Stimulated activated CD8-positive, alpha-beta memory T cell treated with anti-CD3 and anti-CD28 coated beads, Interleukin-15, amount 100 ng/mL, for 24 hours (primary cell): ENCODE measurements at places on chromosomes 6 and 20.

DNA sequence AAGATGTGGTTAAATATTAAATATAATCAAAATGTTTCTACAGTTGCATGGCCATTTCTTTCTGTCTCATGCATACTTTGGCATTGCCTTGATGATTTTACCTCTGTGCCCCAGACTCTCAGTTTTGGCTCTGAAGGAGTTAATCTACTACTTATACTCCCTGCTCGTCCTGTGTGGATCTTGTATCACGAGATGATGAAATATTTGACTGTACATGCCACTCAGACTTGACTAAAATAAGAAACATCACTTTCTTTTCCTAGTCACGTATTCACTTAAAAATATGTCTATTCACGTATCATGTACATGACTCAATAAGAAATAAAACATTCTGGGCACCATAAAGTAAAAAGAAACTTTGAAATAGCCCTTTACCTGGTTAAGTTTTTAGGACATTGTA lies 397.7 kb downstream of the RFPL4B start:
- DNase-seq, result no peak

DNA sequence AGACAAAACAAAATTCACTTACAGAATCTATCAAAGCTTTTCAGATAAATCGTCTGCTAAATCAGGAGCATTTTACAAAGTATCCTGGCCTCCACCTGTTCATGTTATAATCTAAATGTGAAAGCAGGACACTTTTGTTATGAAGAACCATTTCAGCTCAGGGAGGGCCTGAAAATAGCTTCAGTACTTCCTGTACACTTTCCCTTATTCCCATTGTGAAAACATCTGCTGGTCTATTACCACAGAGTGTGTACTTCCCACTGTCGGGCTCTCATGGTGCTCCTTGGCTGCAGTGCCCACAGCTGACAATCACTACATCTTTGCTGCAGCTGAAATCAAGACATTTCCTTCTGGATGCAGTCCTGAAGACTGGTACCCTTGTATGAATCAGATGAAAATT lies 128.1 kb downstream of the OPRM1 start:
- DNase-seq, result no peak

DNA sequence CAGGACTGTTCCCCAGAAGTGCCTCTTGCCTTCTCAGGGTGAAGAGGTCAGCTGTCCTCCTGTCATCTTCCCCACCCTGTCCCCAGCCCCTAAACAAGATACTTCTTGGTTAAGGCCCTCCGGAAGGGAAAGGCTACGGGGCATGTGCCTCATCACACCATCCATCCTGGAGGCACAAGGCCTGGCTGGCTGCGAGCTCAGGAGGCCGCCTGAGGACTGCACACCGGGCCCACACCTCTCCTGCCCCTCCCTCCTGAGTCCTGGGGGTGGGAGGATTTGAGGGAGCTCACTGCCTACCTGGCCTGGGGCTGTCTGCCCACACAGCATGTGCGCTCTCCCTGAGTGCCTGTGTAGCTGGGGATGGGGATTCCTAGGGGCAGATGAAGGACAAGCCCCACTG lies 9.8 kb downstream of the PI16 start:
- DNase-seq, result no peak

DNA sequence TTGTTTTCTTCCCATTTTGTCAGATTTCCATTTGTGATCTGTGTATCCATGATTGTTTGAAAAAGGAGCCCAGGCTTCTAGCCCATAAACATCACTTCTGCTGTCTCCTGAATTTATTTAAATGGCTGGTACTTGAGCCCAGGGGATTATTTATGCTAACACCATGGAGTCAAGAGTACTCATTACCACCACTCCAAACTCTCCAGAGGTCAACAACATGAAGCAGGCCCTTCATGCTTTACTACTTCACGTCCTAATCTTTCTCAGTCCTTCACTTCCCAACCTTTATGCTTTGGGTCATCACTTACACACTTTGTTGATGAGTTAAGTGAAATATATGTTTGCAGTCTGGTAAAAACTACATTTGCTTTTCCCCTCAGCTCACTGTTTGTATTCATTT lies 247.8 kb downstream of the BMP2 start:
- DNase-seq, result no peak

GRCh38 chr6:37432590-37432915 lies 468 bp upstream of the CMTR1 start:
- DNase-seq, result no peak

DNA sequence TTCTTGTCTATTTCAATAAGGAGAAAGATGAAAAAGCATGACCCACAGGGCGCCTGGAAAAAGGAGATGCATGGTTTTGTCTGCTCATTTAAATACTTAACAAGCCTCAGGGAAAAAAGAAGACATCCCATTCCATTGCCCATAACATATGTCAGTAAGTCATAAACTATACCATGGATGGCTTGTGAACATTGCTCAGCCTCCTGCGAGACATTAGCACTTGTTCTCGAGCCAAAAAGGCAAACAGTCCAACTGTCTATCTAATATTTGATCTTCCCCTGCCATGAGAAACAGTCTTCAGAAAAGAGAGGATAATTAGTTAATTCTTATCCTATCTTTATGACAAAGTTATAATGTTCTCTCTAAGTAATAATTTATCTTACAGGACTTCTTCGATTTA lies 527.4 kb downstream of the HACE1 start:
- no peak for DNase-seq

DNA sequence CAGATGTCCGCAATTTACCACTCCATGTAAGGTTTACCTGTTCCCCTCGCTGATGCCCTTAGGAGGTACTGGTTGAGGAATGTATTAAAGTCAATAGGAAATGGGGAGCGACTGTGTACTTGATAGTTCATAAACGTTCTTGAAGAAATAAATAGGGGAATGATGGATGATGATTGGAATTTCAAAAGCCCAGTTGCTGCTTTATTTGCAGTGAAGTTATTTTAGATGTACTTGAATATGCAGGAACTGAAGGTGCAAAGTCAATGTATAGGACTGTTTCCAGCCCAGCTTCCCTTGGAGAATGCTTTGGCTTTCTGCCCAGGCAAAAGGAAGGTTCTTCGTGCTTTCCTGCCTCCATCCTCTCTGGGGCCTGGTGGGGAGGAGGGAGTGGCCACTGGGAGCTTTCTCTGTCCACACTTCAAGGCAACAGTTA lies 19.8 kb downstream of the ADGRF5 start:
- no peak for DNase-seq

GRCh38 chr20:51800060-51800871 lies 2.1 kb downstream of the SALL4 start:
- peak; percentile 50 for DNase-seq

DNA sequence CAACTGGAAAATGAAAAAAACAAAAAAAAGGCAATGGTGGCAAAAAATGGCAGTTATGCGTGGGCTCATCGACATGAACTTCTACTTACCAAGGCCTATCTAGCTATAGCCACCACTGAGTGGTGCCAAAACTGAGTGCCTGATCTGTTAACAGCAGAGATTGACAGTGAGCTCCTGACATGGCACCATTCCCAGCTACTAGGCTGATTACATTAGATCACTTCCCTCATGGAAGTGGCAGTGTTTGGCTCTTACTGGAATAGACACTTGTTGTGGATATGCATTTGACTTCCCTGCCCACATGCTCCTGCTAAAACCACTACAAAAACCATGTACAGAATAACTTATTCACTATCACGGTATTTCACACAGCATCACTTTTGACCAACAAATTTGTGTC lies 216.1 kb upstream of the SGK1 start:
- no peak for DNase-seq

DNA sequence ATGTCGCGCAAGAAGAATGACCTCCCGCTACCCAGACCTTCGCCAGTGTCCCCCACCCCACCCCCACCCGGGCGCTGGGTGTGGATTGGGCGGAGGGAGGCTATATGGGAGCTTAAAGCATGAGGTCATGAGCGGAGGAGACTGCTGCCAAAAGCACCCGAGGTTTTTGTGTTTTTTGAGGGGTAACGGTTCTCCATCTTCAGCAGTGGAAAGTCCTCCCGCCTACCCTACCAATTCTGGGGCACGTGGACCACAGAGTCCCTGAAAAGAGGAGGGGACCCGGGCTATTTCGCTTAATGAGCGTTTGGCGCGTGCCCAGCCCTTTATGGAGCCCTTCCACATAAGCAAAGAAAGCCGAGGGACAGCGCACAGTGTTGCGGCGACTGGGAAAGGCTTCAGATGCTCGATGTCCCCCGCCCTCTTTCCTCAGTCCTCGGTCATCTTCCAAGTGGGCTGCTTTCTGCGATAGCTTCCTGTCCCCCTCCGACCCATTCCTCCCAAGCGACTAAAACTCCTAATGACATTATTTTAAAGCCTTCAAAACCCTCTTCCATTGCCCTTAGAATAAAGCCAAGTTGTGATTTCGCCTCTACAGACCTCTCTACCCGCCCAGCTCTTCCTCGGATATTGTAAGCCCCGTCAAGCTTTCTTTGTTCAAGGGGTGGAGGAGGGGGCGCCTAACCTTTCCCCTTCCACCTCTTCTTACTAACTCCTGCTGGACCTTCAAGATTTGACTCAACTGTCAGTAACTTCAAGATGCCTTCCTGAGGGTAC lies 2.1 kb upstream of the TRERF1 start:
- no peak for DNase-seq

DNA sequence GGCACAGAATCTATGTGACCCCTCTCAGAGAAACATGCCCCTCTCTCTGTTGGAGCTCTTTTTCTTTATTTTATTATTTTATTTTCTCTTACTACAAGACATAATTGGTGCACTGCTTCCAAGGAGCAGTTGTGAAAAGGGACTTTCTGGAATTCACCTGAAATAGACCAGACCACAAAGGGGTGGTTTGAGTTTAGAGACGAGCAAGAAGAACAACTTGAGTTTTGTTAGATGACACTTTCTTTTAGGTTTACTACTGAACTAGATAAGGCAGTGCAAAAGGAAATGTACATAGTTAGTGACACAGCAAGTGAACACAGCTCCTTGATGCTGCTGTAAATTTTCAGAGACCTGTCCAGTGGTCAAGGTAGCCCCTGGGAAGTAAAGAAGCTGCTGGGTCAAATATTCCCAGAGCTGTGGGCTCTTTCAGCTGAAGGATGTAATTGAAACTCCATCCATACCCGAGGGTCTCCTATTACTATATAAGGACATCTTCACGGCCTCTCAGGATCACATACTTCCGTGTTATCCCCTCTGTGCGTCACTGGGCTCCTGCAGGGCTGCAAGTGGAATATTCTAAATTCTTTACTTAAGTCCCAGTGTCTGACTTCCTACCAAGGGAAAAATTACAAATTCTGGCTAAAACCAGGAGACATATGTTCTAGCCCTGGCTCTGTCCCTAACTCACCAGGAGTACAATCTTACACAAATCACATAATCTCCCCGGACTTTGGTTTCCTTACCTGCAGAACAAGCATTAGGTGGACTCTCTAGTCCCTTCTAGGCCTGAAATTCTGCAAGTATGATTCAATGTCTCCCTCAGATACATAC lies 69.1 kb upstream of the ADTRP start:
- DNase-seq, result no peak

GRCh38 chr6:158892266-158892665 lies 73.1 kb upstream of the EZR start:
- no peak for DNase-seq

- peak; percentile 8 for DNase-seq
Observed at GRCh38 chr6:21594416-21595281, 1.1 kb downstream of the SOX4 start.

- no peak for DNase-seq
Observed at GRCh38 chr20:38143238-38143645, 21.8 kb downstream of the TGM2 start.

GRCh38 chr6:98529364-98529763 lies 305.0 kb upstream of the POU3F2 start:
- DNase-seq, result no peak

- no peak for DNase-seq
Observed at GRCh38 chr6:41153992-41154625, at the start of gene TREML1. TSS of gene TREML1 (minus strand) at chr6:41154347. CDS start at chr6:41154288, 59 bp downstream.

DNA sequence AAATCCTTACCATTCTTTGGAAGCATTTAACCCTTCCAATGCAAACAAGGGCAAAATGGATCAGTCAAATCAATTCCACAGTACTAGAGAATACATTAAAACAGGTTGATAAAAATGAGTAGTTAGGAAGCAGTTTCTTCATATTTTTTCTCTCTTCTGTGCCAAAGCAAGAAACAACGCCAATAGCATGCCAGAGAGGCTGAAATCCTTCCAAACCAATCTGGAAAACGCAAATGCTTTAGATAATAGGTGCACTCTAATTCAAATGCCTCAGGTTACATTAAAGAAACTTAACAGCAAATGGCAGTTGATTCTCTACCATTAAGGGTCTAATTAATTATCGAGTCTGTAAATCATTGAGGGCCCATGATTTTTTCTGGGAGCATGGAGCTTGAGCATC lies 755.2 kb downstream of the C6orf118 start:
- no peak for DNase-seq

- DNase-seq, result no peak
Observed at GRCh38 chr20:44072384-44072783, 114.6 kb downstream of the JPH2 start.
